ENCODE measurements at places on chromosomes 5 and 9.

DNA sequence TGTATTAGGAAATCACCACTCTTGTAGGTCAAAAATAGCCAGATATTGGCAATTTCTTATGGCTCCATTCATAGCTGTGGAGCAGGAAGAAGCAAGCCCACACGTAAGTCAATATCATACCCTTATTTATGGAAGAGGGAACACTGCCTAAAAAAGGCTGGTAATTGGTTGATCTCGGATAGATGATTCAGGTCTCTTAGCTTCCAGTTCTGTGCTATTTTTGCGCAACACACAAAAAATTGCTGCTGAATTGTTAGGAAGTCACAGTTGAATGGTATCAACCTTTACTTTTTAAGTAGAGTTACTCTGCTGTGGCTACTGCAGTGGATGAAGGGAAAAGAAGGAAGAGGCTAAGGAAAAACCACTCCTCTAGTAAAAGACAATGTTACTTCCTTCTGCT, 168.8 kb downstream of the ARHGAP26 start:
- no peak for DNase-seq

- DNase-seq: no peak
Measured at GRCh38 chr5:90645024-90645610, 86.5 kb downstream of the ADGRV1 start.

DNA sequence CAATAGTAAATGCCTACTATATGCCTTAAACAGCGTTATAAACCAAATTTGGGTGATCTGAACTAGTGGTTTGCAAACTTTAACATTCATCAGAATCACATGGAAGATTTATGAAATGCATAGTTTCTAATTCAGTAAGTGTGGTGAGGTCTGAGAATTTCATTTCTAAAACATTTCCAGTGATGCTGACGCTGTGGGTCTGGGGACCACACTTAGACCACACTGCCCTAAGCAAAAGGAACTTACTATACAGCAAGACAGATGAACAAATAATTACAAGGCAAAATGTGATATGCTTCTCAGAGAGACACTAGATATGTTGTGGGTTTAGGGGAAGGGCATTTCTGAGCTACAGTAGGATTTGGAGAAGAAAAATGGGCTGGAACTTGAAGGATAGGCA, 72.6 kb downstream of the OXCT1 start:
- no peak for DNase-seq

- no peak for DNase-seq
Measured at GRCh38 chr9:20043461-20043860, 254.6 kb upstream of the SLC24A2 start.

- DNase-seq: no peak
Measured at GRCh38 chr5:172939611-172940267, 19.5 kb upstream of the RPL26L1 start.

DNA sequence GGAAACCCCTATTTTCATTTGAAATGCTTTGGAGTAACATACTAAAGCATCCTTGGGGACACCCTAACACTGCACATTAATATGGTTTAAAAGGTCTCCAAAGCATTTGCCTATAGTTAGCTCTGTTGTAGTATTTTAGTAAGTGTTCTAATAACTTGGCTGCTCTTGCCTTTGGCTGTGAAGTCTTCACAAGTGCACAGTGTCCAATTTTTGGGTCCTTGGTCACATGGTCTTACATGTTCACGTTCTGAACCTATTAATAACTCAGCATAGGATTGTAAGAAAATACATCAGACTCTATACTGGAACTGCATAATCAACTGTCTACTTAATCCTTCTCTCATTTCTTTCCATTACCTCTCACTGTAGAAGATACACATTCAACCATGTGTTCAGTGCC, 17.4 kb downstream of the ADAMTS19 start:
- DNase-seq: no peak

DNA sequence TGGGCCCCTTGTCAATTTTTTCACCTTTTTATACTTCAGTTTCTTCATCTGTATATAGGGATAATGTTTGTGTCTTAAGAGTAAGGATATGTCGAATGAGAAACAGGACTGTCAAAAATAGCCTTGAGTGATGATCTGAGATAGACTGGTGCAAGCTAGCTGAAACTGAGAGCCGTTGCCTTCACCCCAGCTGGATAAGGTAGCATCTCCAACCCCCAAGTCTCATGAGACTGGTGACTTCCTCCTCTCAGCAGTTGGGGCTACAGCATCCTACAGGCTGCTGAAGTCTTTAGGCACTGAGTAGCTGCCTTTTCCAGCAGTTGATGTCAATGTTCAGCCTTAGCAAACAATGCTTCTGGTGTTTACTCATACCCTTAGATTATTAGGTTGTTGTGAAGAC, 330.2 kb downstream of the OSTF1 start:
- no peak for DNase-seq

DNA sequence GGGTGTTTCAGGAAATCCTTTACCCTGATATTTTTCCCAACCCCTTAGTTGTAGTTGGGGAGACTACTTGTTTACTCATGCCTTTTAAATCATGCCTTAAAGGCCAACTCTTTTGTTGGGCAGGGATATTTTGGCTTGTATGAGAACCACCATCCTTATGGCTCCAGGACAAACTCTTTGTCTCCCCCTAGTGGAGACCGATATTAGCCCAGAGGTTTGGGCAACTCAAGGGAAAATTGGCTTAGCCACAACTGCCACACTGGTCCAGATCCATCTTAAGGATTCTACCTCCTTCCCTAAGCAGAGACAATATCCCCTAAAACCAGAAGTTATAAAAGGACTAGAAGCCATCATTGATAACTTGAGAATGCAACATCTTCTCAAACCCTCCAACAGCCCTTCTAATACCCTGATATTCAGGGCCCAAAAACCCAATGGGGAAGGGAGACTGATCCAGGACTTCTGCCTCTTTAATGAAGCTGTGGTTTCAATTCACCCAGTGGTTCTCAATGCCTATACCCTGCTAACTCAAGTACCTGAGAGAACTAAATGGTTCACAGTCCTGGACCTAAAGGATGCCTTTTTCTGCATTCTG, 100.9 kb upstream of the HCN1 start:
- DNase-seq: no peak

- no peak for DNase-seq
Measured at GRCh38 chr9:14097666-14098415, 216.1 kb downstream of the NFIB start.

DNA sequence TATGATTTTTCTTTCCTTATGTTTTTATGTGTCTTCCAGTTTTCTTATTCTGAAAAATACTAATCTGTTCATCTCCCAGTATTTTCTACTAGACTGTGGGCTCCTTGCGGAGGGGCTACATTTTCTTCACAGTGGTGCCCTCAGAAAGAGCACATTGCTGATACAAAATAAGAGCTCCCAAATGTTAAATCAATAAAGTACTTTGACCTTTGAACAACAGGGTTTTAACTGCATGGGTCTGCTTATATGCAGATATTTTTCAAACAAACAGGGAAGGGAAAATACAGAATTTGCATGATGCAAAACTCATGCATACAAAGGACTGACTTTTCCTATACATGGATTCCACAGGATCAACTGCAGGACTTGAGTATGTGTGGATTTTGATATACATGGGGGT, 79.9 kb upstream of the ACO1 start:
- DNase-seq: no peak

DNA sequence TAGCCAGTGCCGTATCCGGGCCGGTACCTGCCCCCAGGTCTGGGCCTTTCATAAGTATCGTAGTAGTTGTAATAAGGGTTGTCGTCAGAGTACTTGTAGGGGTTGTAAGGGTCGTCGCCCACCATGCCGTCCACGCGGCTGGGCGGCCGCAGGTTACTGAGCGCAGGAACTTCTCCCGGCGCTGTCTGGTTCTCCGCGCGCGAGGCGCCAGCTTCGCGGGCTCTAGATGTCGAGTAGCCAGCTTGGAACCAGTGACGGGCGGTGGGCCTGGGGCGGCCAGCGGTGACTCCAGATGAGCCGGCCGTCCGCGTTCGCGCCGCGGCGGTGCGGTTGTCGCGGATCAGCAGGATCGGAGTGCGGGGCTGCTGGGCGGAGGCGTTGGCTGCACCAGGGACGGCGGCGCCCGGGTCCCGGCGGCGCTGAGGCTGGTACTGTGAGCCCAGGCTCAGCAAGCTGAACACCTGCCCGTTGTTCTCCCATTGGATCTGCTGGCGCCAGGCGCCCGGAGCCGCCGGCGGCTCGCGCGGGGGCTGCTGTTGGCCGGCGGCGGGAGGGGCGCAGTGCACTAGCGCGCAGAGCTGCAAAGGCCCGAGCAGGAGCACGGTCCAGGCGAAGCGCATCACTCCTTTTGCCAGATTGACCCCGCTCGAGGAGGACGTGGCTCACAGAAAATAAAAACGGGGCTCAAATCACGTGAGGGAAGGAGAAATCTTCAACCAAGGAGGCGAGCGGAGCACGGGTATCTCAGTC, 518 bp downstream of the LOX start:
- no peak for DNase-seq

- DNase-seq: no peak
Measured at GRCh38 chr9:35920051-35920620, 10.8 kb downstream of the SPAAR start.

DNA sequence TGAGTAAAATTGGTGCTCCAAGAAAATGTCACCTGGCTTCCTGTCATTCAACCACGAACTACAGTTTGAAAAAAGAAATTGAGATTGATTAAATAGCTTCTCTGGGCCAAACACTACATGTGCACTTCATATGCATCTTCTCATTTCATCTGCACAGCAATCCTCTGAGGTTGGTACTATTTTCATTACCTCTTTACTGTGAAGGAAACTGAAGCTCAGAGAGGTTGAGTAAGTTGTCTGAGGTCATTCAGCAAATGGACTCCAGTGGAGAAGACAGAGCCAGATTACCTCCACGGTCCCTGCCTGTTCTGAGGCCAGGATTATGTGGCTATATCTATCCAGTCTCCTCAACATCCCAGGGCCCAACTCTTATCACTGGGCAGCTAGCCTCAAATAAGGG, 46.5 kb downstream of the SLC6A7 start:
- DNase-seq: no peak

- DNase-seq: no peak
Measured at GRCh38 chr5:167488371-167488770, 803.1 kb upstream of the WWC1 start.

DNA sequence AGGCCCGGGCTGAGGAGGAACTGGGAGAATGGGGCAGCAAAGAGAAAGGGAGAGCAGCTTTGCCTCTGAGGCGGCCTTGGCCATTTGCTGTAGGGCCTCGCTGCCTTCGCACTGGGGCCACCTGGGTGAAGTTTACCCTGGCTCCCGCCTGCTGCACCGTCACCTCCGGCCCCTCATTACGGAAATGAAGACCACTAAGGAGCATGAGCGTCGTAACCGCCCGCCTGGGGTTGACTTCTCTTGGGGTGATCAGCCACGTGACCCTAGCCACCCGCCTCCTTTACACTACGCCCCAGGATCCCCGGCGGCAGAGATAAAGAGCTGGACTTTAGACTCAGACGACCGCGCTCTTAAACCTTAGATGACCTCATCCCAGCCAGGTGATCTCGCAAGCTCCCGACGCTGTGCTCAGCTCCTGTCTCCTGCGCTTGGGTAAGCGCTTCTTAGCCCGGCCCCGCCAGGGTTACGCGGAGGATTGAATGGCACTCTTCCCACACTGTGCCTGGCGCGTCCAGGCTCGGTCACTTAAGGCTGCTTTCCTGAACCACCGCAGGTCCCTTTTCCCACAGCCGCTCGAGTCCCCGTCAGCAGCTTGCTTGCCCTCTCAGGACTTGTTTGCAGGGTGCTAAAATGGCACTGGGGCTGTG, 107.9 kb upstream of the LARP1 start:
- DNase-seq: no peak

- DNase-seq: no peak
Measured at GRCh38 chr5:16888694-16889124, 47.4 kb downstream of the MYO10 start.

DNA sequence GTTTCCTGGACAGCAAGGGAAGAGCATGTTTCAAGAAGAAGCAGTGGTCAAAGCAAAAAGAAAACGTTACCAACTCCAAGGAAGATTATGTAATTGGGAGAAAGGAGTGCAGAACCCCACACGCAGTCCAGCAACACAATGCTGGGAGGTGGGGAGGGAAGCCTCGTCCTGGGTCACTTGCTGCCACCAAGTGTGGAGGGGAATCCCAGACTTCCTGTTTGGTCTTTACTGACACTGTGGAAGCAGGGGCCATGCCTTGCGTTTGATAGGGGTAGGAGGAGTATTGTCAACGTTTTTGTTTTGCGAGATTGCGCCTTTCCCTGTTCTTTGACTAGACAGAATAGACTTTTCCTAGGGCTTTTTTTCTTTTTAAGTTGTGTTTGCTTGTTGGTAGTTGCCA, 421.0 kb downstream of the KDM4C start:
- no peak for DNase-seq

- no peak for DNase-seq
Measured at GRCh38 chr5:7759951-7760580, 90.9 kb downstream of the CFAP90 start.

DNA sequence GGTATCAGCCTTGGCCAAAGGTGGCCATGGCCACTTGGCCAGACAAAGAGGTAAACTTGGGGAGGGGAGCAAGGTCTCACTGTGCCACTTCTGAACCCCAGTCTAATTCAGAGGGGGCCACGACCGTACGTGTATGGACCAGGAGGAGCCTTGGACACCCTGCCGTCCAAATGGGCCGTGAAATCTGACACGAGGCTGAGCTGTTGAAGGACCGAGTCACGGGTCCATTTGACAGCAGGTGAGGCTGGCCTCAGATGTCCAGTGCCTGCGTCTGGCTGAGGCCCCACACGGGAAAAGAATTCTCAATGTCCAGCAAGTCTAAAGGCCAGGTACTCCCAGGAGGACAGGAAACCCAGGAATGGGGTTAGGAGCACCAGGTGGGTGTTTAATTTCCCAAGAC, 17.7 kb downstream of the CMBL start:
- DNase-seq: no peak

DNA sequence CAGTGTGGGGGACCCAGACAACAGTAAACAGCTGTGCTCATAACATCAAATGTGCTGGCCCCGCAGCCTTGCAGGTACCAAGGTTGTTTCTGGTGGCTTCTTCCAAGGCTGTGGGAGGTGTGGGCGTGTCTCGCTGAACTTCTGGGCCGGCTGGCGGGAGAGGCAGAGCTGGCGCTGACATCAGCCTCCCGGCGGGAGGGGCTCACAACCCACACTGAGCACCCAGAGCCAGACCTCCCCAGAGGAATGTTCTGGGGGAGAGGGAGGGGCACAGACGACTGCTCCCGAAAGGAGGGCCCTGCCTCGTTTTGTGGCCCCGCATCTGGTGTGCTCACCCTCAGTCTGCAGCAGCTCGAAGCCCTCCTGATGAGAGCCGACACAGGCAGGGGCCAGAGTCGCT, 6.9 kb upstream of the SLC12A7 start:
- no peak for DNase-seq

GRCh38 chr5:140073296-140073695, 30.2 kb upstream of the NRG2 start:
- DNase-seq: no peak

GRCh38 chr9:128684065-128684324, 5.0 kb upstream of the SET start:
- no peak for DNase-seq

- DNase-seq: no peak
Measured at GRCh38 chr5:8650186-8650585, 781.2 kb downstream of the MTRR start.

GRCh38 chr9:107246259-107247254, 36.5 kb upstream of the RAD23B start:
- DNase-seq: no peak

All from effector CD4-positive, alpha-beta T cell (primary cell).